ENCODE measurements at places on chromosomes 4 and X.

GRCh38 chrX:143296521-143296920, 220.8 kb downstream of the SPANXN3 start:
- no peak for DNase-seq

- no peak for DNase-seq
Observed at GRCh38 chr4:182600093-182600492, 317.1 kb downstream of the DCTD start.

GRCh38 chr4:2961811-2962441, 1.3 kb downstream of the NOP14 start:
- no peak for DNase-seq

DNA sequence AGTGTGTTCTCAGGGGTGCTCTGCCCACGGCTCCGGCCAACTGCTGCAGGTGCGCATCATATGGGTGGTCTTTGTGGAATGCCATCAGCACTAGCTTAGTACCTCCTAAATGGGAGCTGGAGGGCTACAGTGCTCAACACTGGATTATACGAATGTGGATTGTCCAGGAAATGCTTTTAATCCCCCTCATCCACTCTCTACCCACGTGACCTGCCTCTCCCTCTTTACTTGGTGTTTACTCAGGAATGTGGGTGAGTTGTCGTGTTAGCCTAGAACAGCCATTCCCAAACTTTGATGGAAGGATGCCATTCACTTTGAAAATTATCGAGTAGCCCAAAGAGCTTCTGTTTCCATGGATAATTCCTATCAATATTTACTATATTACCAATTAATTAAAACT, 150.8 kb downstream of the PTTG2 start:
- no peak for DNase-seq

GRCh38 chr4:14167876-14168510, 540.5 kb upstream of the BOD1L1 start:
- DNase-seq, result no peak

- DNase-seq, result no peak
Observed at GRCh38 chr4:73508651-73509050, 27.1 kb downstream of the AFM start.

DNA sequence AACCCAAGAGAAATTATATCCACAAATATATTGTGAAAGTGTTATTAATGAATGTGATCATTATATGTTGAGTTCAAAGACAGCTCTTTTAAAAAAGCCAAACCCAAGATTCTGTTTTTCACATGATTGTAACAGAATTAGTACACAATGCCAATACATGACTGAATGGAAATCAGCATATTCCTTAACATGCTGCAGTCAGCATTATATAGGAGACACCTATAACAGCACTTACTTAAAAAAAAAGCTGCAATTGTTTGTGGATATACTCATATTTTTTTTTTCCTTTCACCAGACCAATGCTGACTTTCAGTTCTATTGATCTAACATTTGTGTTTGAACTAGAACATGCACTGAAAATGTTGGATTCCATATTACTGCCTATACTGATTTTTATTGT, 165.2 kb downstream of the CCSER1 start:
- no peak for DNase-seq

- DNase-seq, result no peak
Observed at GRCh38 chrX:15416133-15416993, 32.1 kb upstream of the VEGFD start.

- DNase-seq, result no peak
Observed at GRCh38 chrX:153593811-153594500, 5.0 kb downstream of the CCNQ start.

DNA sequence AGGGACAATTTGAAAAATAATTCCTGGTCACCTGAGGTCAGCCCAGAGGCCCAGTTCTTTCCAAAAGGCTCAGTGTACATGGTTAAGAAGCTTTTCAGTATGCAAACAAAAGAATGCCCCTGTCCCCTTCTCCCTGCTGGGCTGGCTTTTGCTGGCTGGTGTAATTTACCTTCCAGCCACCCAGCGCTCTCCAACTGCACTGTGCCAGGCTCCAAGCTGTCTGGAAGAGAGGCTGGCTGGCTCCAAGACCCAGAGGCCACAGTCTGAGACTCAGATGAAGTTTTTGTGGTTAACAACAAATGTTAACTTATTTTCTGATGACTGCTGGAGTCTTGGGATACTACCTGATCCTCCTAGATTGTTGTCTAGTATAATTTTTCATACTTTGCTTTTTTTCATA, 11.9 kb upstream of the KIT start:
- DNase-seq, result no peak

- no peak for DNase-seq
Observed at GRCh38 chr4:124480061-124480460, 232.5 kb downstream of the ANKRD50 start.

DNA sequence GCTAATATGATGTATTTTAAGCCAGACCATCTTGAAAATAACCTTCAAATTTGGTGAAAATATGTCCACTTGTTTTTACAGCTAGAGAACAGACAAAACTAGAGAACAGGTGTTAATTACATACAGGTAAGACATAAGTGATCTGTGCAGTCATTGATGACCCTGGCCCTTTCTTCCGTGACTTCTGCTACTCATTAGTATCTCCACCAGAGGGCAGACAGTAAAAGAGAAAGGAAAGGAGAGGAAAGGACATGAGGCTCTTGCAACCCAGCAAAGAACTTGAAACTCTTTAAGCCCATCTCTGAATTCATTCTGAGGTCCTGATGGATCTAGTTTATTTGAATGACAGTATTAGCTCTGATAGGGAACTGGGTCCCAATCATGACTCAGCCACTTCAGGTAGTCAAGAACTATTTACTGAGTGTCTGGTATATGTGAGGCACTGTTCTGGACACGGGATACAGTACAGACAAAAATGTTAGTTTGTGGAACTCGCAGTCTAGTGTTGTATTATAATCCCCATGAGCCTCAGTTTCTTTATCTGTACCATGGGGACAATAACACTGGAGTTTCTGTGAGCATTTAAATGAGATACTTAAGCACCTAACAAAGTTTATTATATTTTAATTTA, 121.0 kb upstream of the TEX13D start:
- no peak for DNase-seq

DNA sequence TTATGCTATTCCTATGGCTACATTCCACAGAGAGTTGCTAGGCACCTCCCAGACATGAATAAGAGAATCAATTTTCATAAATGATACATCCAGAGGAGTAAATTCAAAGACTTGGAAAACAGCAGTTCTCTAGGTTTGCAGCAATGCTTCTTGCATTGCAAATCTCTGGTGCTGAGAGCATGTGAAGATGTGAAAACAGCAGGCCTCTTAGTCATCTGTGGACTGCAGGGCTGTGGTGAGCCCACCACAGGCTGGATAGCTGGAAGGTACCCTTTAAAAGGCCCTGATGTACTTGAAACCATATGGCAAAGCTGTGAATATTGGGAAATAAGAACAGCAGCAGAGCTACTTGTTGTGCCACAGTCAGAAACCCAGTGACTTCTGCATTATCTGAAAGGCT, 2135.9 kb downstream of the ARAP2 start:
- DNase-seq, result no peak

DNA sequence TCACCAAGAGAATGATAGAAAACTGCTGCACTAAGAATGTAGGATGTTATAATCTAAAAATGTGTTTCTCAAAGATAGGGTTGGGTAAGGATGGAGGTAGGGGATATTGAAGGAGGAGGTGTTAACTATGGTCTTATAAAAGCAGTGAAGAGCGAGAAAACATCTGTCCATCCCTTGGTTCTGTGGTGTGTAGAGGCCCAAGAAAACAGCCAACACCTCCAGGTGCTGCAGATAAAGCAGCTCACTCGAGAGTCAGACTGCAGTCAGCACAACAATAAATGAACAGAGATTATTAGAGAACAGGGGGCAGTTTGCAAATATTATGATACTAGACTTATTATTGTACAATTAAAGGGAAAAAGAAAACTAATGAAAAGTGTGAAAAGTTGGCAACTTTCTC, 141.5 kb downstream of the CAMK2D start:
- no peak for DNase-seq

- no peak for DNase-seq
Observed at GRCh38 chrX:18042776-18043175, 177.9 kb downstream of the BEND2 start.

GRCh38 chr4:176439611-176440010, 119.8 kb downstream of the SPCS3 start:
- DNase-seq, result no peak

DNA sequence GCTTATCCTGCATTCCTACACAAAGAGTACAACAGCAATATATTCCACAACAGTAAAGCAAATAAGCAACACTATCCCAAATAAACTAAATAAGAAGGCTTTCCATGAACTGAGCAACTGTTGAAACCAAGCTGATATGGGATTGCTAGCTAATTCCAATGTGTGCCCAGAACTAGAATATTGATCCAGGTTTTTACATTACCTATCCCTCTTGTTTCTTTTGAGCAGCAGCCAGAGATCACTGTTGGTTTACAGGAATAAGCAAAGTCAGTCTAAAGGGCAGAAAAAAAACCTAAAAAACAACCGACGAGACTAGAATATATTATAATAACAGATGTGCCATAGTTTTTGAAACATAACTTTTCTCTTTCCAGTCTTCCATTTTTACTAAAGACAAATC, 22.4 kb upstream of the ADH4 start:
- no peak for DNase-seq

- no peak for DNase-seq
Observed at GRCh38 chrX:121014826-121015225, 29.3 kb upstream of the CT47A1 start.

GRCh38 chrX:119757646-119757978, 776 bp upstream of the SOWAHD start:
- no peak for DNase-seq

GRCh38 chr4:14059006-14059405, 431.5 kb upstream of the BOD1L1 start:
- DNase-seq, result no peak

DNA sequence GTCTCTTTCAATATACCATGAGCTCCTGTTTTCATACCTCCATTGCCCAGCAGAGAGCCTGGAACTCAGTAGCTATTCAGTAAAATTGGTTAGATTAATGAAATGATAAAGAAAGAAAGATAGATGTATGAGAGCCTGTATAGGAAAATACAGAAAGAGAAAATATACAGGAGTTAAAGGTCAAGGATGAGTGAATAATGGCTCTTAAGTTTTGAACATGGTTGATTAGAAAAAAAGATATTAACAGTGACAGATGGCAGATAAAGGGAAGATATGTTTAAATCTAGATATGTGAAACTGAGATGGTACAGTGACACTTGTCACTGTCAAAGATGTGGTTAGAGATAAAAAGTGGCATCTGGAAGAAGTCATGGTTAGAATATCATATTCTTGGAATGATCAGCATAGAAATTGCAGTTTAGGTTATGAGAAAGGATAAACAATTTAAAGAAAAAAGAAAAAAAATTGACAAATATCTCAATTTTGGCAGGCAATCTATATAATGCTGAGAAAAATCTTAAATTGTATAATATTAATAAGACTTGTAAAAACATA, 179.2 kb downstream of the TBCK start:
- DNase-seq, result no peak

DNA sequence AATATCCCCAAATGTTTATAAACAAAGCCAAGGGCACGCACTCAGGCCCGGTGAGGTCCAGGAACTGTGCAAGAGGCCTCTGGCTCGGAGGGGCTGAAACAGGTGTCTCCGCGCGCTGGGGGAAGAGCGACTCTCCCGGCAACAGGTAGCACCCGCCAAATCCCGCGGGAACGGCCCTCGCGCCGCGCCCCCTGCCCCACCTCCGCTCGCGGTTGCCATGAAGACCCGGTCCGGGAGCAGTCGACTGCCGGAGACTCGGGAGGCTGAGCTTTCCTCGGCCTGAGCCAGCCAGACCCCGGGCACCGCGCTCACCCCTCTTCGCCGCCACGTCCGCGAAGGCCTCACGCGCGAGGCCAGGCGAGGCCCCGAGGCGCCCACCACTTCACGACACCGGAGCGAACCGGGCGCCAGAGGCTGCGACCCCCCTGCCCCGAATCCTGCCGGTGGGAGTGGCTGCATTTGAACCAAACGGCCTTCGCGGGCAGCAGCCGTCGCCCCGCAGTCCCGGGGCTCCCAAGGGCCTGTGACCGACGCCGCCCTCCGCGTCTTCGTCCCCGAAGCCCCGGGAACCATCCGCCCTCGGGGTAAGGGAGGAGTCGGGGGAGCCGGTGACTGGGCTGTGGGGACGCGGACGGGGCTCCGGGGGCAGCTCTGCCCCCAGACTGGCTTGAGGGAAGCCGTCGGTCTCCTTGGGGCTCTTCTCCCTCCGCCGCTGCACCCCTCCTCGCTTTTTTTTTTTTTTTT, at the start of gene NSUN7:
NSUN7 (plus strand) TSS at position 239 of the 744 bp plus-strand sequence. CDS start 739 bp downstream, outside the sequence.
- no peak for DNase-seq

- no peak for DNase-seq
Observed at GRCh38 chrX:148917441-148917840, 417.0 kb downstream of the AFF2 start.

GRCh38 chr4:115272185-115272584, 158.8 kb upstream of the NDST4 start:
- DNase-seq, result no peak

GRCh38 chr4:174282836-174283506, 496 bp downstream of the FBXO8 start:
- DNase-seq, result no peak

GRCh38 chrX:23766650-23767551, 16.1 kb upstream of the SAT1 start:
- DNase-seq, result no peak

DNA sequence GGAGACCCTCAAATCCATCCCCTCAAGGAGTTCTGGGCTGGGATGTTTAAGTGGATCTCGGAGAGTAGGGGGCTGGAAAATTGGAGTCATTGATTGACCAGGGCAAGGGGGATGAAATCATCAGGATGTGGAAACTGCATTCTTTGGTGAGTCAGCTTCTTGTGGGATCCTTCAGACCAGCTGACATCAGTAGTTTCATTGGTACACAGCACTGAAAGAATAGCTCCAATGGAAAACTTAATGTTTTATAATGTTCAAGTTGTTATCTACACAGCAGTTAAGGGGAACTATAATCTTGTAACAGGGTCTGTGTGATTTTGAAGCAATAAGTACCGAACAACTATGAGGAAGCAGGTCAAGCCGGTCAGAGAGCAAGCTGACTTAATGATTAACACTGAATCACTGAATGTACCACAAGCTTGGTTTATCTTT, 506.1 kb downstream of the RPA4 start:
- no peak for DNase-seq

GRCh38 chr4:41853973-41854372, 81.3 kb upstream of the TMEM33 start:
- DNase-seq, result no peak

GRCh38 chrX:5051831-5052491, 1176.7 kb downstream of the NLGN4X start:
- no peak for DNase-seq

All from cortex of kidney (tissue), 1 donor.